ENCODE measurements at places on chromosomes 2 and 18. TPM values are rescaled to one million over a fixed set of nuclear protein-coding genes. Genes with fewer than 3 reads are reported as not detected.

Gene HOXD10
- polyA plus RNA-seq = 0.03 TPM

Gene EFHD1
- polyA plus RNA-seq = 0.05 TPM

Gene HOXD4
- polyA plus RNA-seq = 1.6 TPM

Gene UGT1A4
- polyA plus RNA-seq = not detected

DNA sequence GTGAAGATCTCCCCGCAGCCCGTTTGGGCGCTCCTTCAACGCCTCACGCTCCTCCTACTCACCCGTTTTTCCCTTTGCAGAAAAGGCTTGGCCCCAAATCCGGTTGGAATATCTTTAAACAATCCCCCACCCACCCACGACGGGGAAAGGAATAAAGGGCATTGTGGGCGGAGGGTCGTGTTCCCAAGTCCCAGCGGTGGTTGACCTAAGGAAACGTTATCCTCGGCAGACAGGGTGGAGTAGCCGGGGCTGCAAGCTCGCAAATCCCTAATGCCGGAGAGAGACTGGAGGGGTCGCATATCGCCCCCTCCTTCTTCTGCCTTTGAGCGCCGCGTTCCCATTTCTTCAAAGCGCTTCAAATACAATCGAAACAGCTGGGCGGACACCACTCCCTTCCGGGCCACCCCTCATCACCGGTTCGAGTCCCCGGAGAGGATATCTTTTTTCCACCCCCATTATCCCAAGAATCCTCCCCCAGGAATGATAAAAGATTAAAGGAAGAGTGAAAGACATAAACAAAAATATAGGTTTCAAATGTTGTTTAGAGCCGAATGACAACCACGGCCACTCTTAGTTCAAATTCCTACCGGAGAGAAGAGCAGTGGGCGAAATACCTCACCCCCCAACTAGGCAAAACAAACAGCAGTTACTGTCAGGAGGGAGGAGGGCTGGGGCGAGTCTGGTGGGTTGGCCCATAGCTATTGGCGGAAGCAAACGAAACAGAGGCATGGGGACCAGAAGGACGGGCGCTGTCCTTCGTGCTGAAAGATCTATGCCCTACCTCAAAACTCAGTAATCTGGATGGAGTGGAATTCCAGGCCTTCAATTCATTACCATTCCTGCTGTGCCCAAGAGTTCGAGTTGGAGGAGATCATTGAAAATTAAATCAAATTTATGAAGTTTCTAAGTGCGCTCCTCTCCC lies 2.8 kb upstream of the GAD1 start:
- DNase-seq = no peak

DNA sequence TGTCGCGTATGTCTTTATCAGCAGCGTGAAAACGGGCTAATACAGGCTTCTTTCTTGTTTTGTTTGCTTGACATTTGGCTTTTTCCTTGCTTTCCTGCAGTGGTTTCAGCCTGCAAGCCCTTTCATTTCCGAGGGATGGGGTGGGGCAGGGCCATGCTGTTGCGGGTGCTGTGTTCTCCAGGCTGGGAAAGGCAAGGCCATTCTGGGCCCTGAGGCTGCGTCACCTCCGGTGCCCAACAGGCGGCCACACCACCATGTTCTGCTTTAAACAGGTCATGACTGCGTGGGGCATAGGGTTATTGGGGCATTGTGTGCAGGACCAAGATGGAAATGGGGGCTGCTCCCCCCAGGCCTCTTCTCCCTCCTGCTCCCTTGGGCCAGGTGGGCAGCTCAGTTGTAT lies 38.6 kb upstream of the PLB1 start:
- DNase-seq = no peak

DNA sequence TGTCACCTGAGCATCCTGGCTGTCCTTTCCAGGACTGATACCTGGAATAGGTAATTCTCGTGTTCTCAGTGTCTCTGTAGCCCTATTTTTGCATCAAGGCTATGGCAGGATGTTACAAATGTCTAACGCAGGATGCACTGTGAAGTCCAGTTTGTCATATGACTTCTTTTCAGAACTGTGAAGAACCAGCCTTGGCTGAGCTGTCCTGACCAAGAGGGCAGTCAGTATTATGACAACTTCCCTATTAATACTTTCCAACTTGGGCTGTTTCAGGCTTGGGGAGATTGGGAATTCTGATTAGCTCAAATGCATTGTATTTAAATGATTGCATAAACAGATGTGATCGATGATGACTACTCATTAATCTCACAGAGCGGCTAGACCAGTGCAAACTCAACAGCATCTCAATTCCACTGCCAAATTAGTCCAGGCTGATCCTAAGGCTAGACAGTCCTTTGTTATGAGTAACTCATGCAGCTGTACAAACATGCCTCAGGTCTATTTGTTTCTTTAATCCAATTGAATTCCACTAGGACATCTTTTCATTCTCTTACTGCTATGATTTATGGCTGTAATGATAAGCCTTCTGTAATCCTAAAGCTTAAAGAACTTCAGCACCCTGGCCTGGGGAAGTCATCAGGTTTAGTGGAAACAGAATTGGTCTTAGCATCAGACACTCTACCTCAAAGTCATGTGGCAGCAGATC lies 331.6 kb downstream of the KCNS3 start:
- DNase-seq = no peak

- no peak for DNase-seq
Measured at GRCh38 chr2:63378589-63378988, 209.7 kb downstream of the WDPCP start.

DNA sequence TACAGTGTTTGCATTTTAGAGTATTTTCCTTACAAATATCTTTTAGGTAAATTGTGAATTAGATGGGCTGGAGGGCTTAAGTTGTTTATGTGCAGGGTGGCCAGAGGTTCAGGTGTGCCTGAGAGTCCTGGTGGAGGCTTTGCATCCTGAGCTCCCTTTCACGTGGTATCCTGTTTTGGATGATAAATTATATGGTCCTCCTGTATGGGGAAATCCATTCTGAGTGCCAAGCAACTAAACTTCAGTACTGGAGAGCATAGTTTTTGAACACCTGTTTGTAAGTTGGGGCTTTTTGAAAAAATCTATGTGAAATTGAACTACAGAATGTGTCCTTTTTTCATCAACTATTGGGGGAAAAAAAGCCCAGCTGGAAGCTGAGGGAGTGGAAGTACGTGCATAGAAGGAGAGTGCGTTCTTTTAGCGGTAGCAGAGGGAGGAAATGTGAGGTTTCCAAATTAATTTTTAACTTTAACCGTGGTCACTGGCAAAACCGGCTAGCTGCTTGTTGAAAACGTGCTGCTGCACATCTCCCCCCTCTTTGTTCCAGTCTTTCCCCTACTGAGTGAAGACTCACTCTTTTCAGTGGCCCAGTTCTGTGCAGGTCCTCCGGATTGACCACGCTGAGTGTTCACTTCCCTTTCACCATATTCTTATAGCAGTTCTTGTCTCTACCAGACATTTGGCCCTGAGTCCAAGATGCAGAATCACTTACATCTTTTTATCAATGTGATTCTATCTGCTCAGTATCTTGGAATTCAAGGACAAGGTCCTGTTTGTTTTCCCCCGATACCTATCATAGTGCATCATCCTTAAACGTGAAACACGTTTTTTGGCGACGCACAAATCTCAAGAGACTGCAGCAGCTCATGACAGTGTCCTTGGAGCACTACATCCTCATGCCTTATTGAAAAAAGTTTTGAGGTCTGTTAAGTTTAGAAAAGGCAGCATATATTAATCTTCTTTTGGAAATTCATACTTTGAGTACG lies 15.3 kb downstream of the CNOT11 start:
- no peak for DNase-seq

GRCh38 chr2:239252393-239252792 lies 148.4 kb downstream of the HDAC4 start:
- no peak for DNase-seq

GRCh38 chr2:46379213-46380037 lies 82.2 kb downstream of the EPAS1 start:
- DNase-seq = no peak

DNA sequence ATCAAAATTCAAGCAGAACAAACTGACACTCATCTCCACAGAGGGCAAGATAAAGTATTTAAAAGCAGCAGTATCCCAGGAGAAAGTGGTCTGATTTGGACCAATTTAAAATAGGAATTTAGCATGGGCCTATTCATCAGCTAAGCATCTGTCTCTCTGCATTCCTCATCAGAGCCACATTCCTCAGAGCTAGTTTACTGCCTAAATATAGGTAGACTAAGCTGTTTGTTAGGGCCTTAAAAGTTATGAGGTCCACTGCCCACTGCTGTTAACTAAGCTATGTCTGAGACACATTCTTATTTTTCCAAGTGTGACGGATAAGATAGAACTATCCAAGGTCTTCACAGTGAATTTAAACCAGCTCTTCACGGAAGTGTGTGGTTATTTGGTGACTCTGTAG lies 17.6 kb downstream of the NEB start:
- no peak for DNase-seq

DNA sequence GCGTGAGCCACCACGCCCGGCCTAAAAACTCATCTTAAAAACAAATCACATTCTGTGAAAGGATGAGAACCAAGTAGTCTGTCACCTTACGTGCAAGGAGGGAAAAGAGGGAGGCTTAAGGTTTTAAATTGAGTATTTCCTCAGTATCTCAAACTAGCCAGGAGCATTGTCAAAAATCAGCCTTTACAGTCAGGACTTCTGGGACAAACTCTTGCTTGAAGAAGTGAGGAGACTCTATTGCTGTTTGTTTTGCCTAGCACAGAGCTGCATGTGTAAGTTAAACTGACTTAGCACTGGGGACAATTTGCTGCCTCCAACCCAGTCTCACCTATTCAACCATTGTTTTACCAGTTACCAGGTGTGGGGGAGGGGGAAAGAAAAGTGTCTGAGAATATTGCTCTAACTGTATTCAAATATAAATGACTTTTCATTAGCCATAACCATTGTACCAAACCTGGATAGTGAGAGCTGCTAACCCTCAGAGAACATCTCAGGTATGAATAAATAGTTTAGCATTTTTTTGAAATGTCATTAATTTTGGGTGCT lies 3.6 kb downstream of the INO80D start:
- DNase-seq = no peak

Data from SK-N-SH (cell line).